ENCODE measurements at places on chromosomes 12 and 14. TPM values are rescaled to one million over a fixed set of nuclear protein-coding genes. Genes with fewer than 3 reads are reported as not detected.

GRCh38 chr14:40656311-40656710 is 950.4 kb upstream of the LRFN5 start:
- no peaks in the 10 kb centered on the region for H3K4me1 ChIP-seq
- DNase-seq, result no peak
- H3K36me3 ChIP-seq, result no peaks in the 10 kb centered on the region
- H3K4me3 ChIP-seq, result no peak overlapping the region

Gene LRR1
- 24.3 TPM for total RNA-seq

DNA sequence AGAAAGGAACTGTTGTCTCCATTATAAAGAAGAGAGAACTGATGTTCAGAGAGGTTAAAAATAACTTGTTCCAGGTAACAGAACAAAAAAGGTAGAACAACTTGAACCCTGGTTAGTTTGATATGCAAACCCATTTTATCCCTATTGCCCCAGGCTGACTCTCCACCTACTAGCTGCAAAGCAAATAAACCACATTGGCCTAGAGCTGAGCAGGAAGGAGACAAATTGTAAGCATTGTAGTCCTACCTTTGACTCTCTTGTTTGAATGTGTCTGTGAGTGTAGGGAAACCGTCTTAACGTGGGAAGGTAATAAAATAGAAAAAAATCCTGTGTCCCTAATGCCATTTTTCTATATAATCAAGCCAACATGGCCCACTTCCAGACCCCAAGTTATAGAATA is 126.4 kb downstream of the CCER1 start:
- DNase-seq, result peak; percentile 26
- no peak overlapping the region for H3K4me3 ChIP-seq
- H3K4me1 ChIP-seq, result no peaks in the 10 kb centered on the region
- H3K27ac ChIP-seq, result peak overlapping the region; percentile 24
- H3K36me3 ChIP-seq, result no peaks in the 10 kb centered on the region
- no peaks in the 10 kb centered on the region for H3K27me3 ChIP-seq

GRCh38 chr12:3614806-3615466 is 123.9 kb downstream of the PRMT8 start:
- H3K36me3 ChIP-seq, result no peaks in the 10 kb centered on the region
- DNase-seq, result no peak
- no peaks in the 10 kb centered on the region for H3K27me3 ChIP-seq
- no peaks in the 10 kb centered on the region for H3K4me1 ChIP-seq
- no peak overlapping the region for H3K27ac ChIP-seq
- no peak overlapping the region for H3K4me3 ChIP-seq

Gene ALDH1L2
- 1.3 TPM for total RNA-seq

- no peak overlapping the region for H3K27ac ChIP-seq
- DNase-seq, result peak; percentile 17
- H3K4me1 ChIP-seq, result peaks cover 27% of the 10 kb centered on the region
- H3K36me3 ChIP-seq, result peaks cover 7% of the 10 kb centered on the region
Measured at GRCh38 chr12:111448846-111449790, 43.4 kb downstream of the SH2B3 start.
